ENCODE measurements at places on chromosomes 2 and 18.

GRCh38 chr2:3246928-3247714, 130.5 kb downstream of the EIPR1 start:
- DNase-seq = no peak

GRCh38 chr18:24656551-24657443, 196.4 kb downstream of the HRH4 start:
- DNase-seq = no peak

GRCh38 chr2:160606341-160606740, 112.7 kb upstream of the RBMS1 start:
- DNase-seq = no peak

- DNase-seq = no peak
These were observed 113.9 kb downstream of the SS18 start for GRCh38 chr18:25976554-25976953.

- DNase-seq = no peak
These were observed 11.7 kb downstream of the TGIF1 start for GRCh38 chr18:3461704-3462103.

GRCh38 chr2:229087267-229087666, 183.8 kb downstream of the PID1 start:
- DNase-seq = no peak

DNA sequence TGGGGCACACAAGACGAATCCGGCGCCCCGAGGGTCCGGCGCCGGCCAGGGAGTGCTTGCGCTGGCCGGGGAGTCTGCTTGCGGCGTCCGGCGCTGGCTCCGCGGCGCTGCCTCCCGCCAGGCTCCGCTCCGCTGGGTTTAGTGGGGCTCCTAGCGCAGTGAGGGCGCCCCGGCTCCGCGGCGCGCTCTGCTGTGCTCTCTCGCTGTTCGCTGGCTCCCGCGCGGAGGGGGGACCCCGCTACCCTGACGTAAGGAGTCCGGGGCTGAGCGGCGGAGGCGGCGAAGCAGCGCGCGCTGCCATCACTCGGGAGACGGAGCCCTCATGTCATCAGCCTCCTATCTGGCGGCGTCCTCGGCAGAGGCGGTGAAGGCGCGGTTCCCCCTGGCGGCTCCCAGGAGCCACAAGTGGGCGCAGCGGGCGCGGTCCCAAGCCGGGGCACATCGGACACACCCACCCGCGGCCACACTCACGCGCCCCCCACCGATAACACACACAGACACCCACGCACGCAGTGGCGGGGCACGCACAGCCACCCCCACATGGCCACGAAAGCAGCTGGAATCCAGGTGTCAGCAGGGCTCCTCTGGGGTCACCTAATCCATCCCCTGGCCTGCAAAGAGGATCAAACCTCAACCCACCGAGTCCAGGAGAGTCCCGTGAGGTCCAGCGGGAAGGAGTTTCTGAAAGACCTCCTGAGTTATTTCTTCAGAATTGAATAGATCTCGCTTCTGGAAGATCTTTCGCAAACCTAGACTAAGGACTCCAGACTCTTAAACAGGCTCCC, at the start of gene C1QL2:
Gene C1QL2, minus strand, starts transcription at position 189 of the 785 bp plus-strand sequence. CDS start 482 bp downstream, outside the sequence.
- DNase-seq = no peak

DNA sequence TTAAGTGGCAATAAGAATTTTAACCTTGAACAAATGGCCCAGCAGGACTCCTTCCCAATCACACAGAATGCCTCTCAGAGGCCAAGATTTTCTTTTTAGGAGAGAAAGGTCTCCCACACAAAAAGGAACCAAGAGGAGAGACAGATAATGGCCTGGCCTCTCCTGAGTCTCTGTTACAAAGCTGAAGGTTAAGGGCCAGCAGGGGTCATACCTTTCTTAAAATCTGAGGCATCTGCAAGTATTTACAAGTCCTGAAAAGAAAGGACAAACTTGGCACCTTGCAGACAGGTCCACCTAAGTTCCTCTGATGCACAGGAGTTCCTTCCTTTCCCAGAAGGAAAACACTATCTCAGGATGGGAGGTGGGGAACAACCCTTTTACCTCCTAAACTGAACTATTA, 142.3 kb downstream of the TMEM163 start:
- no peak for DNase-seq

GRCh38 chr2:32278478-32278853, 762 bp downstream of the YIPF4 start:
- no peak for DNase-seq

DNA sequence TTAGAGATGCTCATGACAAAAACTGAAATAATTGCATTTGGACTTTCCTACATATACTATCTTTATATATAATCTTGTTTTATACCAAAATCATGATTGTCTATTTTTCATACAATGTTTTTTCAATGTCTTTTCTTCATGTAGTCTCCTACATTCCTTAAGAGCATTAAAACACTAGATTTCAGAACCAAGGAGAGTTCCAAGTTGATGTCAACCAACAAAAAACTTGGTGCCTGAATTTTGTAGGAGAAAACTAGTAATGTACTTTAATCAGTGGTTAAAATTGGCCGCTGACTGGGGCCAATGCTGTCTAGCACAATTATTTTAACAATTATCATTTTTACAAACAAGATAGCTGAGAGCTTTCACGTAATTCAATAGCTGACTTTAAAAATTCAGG, 678.8 kb downstream of the DCC start:
- DNase-seq = no peak

- no peak for DNase-seq
These were observed 289.6 kb downstream of the SOCS6 start for GRCh38 chr18:70578480-70578879.

- no peak for DNase-seq
These were observed 54.4 kb downstream of the SLC4A3 start for GRCh38 chr2:219681694-219682300.

DNA sequence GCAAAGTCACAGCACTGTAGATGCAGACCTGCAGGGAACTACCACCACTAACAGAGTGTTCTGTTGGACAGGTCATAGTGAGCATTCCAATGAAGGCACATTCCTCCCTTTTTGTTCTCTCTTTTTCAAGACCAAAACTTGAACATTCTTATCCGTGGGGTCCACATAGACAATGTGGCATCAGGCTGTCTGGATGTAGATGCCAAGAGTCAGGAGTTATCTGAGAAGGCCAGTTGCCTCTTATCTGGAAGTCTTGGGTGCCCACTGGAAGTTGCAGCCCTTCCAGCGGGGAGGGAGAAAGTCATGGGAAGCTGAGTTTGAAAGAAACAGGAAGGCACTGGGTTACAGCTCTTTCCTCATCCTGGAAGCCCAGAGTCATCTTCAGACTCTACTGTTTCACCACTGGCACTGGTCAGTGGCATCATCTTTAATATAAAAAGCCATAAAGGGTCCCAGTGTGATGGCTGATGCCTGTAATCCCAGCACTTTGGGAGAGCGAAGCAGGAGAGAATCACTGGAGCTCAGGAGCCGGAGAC, 61.4 kb downstream of the FAM161A start:
- DNase-seq = no peak

- no peak for DNase-seq
These were observed 782.3 kb downstream of the LRP1B start for GRCh38 chr2:141348481-141348880.

GRCh38 chr2:31998731-31999383, 12.0 kb downstream of the MEMO1 start:
- no peak for DNase-seq

Data from coronary artery (tissue), 2 donors.